ENCODE measurements at places on chromosomes 4 and X.

DNA sequence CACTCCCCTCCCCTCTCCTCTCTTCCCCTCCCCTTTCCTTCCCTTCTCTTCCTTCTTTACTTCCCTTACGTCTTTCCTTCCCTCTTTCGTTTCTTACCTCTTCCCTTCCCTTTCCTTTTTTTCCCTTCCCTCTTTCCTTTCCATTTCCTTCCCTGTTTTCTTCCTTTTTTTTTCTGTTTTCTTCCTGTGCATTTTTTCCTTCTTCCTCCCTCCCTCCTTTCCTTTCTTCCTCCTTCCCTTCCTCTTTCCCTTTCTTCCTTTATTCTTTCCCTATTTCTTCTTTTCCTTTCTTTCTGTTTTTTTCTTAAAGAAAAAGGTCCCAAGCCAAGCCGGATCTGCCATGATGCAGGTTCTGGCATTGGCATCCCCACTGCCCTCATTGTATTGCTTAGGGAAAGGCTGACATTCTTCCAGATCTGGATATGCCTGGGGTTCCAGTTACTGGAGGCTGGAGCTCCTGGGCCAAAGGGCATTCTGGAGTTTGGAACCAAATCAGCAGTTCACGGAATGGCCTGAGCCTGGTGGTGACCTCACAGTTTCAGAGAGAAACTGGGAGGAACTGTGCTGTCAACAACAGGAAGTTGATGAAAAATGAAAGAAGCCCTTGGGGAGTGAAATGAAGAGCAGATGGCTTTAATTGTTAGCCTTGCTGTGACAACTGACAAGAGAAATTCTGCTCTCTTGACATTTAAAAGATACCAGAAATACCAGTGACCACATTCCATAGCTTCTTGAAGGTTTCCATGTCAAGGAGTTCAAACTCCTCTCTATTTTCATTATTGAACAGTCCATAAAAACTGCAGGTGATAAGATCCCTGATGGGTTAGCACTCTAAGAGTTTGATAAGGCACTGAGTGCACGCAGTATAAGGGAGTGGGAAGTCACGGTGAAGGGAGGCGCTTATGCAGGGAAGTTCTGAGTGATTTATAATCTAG is 622.1 kb downstream of the SPRY1 start:
- no peak overlapping the region for H3K4me3 ChIP-seq
- peak overlapping the region; percentile 62 for H3K27ac ChIP-seq
- peaks cover 6% of the 10 kb centered on the region for H3K4me1 ChIP-seq
- H3K27me3 ChIP-seq = no peaks in the 10 kb centered on the region
- no peaks in the 10 kb centered on the region for H3K36me3 ChIP-seq
- no peak for DNase-seq

DNA sequence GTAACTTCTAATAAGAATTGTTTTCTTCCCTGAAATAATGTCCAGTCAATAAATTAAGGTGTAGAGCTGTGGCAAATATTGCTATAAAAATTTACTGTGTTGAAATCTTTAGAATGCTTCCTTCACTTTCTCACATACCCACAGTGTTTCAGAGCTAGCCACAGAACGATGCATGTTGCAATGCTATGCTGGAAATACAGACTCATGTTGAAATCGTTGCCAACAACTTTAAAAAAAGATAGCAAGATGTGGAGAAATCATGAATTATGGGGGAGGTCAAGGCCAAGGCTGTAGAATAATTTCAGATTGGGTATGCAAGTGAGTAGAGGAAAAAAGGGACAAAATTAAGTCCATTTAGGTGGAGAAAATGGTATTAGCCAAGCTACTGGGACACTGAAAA is 204.8 kb downstream of the VEGFC start:
- peaks cover 1% of the 10 kb centered on the region for H3K27me3 ChIP-seq
- no peak overlapping the region for H3K27ac ChIP-seq
- no peaks in the 10 kb centered on the region for H3K4me1 ChIP-seq
- H3K36me3 ChIP-seq = no peaks in the 10 kb centered on the region
- DNase-seq = no peak

DNA sequence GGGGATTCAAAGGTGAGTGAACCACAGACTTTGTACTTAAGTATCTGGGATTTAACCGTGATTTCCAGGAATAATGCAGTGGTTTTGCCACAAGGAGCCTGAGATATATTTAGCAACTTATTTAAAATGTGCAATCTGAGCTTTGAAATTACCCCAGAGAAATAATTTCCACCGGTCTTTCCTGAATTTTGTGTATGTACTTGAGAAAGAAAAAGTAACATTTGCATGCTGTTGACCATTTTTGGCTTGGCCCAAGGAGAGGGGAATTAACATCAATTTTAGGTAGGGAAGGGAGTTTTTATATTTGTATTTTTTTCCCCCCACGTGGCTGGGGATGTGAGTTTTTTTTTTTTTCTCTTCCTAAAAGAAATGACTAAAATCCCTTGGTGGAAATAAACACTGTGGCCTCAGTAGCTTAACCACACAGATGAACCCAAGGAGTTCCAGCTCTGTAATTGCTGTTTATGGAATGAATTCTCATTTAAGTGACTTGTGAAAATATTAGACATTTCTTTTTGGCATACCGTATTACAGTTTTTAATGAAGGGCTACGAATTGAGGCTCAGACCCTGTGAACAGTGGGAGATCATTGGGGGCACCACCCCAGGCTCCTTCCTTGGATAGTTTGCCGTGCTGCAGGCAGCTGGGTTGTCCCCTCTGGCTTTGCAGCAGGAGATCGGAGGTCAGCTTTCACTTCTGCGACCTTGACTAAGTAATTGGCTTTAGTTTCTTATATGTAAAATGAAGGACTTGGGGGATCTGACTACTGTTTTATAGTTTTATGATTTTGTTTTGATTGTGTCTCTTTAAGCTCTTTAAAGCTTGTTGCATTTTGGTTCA is 116.1 kb downstream of the ARHGAP10 start:
- peak overlapping the region; percentile 11 for H3K4me3 ChIP-seq
- peaks cover 5% of the 10 kb centered on the region for H3K27me3 ChIP-seq
- H3K36me3 ChIP-seq = peaks cover 14% of the 10 kb centered on the region
- no peak overlapping the region for H3K27ac ChIP-seq
- peaks cover 3% of the 10 kb centered on the region for H3K4me1 ChIP-seq
- no peak for DNase-seq

- H3K27me3 ChIP-seq = no peaks in the 10 kb centered on the region
- no peaks in the 10 kb centered on the region for H3K36me3 ChIP-seq
- no peak for DNase-seq
Measured at GRCh38 chr4:157818946-157819692, 353.7 kb downstream of the GASK1B start.

- DNase-seq = no peak
- H3K4me1 ChIP-seq = no peaks in the 10 kb centered on the region
- H3K36me3 ChIP-seq = no peaks in the 10 kb centered on the region
- no peak overlapping the region for H3K27ac ChIP-seq
- H3K27me3 ChIP-seq = peaks cover 6% of the 10 kb centered on the region
- H3K4me3 ChIP-seq = no peak overlapping the region
Measured at GRCh38 chrX:118239178-118239870, 106.6 kb upstream of the WDR44 start.

- H3K27ac ChIP-seq = no peak overlapping the region
- H3K4me1 ChIP-seq = no peaks in the 10 kb centered on the region
- no peaks in the 10 kb centered on the region for H3K27me3 ChIP-seq
- DNase-seq = no peak
- no peak overlapping the region for H3K4me3 ChIP-seq
Measured at GRCh38 chrX:119181491-119181890, 53.9 kb upstream of the KIAA1210 start.
